ENCODE measurements at places on chromosomes 2 and 18.

DNA sequence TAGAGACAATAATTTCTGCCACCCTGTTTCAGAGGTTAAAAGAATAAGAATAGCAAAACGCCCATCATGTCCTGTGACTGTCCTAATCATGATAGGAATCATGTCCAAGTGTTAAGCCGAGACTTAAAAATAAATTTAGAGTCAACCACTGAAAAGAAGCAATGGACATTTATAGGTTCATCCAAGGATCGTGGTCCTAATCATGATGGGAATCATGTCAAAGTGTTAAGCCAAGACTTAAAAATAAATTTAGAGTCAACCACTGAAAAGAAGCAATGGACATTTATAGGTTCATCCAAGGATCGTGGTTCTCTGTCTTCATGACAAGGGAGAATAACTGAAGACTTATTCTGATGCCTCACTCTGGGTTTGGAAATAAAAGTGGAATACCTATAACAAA, 73.6 kb downstream of the PDE11A start:
- DNase-seq = no peak

DNA sequence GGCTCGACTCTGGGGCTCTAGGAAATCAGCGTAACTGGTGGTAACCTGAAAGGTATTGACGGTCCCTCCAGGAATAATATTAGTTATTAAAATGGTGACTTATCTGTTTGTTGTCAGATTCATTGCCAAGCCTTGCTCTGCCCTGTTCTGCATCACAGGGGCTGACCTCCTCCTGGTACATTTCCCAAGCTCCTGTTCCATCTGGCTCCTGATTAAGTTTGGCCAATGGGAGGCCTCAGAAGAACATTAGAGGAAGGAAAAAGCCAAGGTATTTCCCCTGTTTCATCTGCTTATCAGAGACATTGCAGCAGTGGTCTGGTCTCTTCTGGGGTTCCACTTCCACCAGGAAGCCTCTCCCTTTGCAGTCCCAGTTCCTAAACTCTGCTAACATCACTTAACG, 527.0 kb downstream of the TNS1 start:
- no peak for DNase-seq

- peak; percentile 40 for DNase-seq
These were observed 46.1 kb downstream of the SIGLEC15 start for GRCh38 chr18:45871431-45872084.

DNA sequence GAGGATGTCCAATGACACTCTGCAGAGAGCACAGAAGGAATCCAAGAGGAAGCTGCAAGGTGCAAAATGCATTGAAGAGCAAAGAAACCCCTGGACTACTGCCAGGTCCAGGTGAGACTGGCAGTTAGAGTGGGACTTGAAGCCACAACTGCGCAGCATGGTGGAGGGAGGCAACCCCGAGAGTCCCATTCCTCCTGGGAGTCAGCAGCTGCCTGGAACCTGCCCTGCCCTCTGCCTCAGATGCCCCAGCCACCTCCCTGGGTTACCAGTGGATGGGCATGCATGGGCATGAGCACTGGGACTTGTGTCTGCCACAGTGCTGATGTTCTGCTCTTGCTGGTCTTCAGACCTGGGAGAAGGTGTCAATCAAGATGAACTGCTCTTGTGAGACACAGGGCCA, 43.2 kb downstream of the ANKMY1 start:
- DNase-seq = no peak

DNA sequence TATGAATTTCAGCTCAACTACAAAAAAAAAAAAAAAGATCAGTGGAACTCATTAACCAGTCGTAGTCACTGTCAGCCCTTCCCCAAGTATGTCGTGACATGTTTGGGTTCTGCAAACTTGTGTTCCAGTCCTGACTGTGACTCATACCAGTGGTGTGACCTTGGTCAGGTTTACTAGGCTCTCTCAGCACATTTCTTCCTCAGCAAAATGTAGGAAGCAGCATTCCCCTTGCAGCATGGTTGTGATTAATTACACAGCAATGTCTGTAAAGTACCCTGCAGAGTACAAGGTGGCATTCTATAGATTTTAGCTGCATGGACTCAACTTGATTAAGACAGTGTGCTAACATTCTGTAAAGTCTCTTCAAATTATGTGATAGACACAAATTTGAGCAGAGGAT, 156.9 kb downstream of the LAMA1 start:
- peak; percentile 91 for DNase-seq

DNA sequence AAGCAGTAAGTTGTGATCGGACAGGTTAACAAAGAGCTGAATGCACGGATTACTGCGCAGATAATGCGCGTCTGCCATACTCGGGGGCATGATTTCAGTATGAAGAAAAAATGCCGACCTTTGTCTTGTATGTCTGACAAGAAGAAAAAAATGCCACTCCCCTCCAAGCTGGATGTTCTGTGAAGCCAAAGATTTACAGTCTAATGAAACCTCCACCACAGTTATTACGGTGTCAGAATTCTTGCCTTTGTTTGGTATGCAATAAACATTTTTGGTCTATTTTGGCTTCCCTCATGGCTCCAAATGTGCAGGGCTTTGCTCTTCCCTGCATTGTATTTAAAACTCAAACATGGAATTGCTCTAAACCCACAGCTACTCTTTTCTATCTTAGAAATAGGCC, 72.2 kb upstream of the THUMPD2 start:
- DNase-seq = no peak

GRCh38 chr18:44796429-44797428, 116.0 kb downstream of the SETBP1 start:
- DNase-seq = no peak

DNA sequence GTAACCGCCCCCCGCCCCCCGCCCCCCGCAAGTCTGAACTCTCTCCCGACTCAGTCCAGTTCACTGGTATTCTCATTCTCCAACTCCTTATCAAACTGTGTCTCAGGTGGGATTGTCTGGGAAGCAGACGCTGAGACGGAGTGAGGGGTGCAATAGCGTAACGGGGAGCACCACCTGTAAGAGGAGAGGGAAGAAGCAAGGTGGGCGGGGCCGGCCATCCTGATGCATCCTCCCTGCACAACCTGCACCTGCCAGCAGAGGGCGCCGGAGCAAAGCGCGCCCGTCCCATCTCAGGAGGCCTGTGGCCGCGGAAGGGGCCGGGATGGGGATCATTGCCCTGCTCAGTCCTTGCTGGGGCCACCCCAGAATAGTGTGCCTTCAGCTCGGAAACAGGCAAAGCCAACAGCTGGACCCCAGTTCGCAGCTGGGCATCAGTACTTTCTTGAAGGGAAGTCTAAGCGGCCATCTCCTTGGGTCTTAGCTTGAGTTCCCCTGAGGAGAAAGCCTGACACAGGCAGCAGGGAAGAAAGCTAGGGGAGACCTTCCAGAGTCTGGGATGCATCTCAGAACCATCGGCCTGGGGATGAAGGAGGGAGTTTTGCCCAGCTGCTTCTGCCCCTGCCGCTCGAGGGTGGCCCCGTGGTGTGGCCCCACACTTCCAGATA, 208.0 kb downstream of the TFCP2L1 start:
- peak; percentile 62 for DNase-seq

DNA sequence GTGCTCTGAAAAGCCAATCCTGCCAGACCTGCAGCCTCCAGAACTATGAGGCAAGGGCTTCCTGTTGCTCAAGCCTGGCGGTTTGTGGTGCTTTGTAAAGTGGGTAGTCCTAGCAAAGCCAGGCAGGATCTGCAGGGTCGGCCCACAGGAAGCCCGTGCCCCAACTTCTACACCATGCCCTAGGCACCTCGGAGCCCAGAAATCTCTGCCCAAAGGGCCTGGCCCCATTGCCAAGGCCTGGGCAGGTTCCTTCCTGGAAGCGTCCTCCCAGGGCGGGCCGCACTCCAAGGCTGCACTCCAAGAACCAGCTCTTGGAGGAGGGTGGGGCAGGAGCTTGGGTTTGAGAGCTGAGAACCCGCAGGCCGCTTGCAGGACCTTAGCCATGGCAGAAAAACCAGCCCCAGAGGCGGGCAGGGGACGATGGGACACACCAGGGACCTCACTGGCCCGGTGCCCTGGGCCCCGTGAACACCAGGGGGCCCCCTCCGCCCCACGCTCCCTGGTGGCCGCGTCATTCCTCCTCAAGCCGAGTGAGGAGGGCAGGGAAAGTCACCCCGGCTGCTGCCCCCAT, 37.2 kb upstream of the ID2 start:
- DNase-seq = no peak

All from EL (cell line).